Mucosa of gallbladder (tissue), 1 donor: ENCODE measurements at places on chromosomes 4 and X.

- DNase-seq, result no peak
These were observed 173.1 kb upstream of the VCX3A start for GRCh38 chrX:6708041-6708440.

- DNase-seq, result no peak
These were observed 112.7 kb downstream of the ZAR1 start for GRCh38 chr4:48602763-48603162.

- DNase-seq, result no peak
These were observed 197.6 kb downstream of the ANTXR2 start for GRCh38 chr4:79875344-79875899.

DNA sequence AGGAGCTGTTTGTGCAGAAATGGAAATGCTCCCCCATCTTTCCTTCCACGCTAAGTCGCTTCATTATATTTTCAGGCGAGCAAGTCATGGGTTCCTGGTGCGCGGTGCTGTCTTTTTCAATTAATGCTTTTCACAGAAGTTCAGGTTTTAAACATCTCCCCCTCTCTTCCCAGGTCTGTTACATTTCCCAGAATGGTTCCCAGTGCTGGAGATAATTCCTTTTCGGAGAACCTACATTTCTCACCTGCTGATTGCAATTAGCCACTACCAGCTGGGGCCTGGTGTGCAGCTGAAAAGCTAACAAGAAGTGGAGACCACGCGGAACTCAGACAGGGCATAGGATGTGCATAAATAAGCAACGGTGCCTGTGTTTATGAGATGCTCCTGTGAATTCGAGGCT is 217.8 kb downstream of the MID1IP1 start:
- no peak for DNase-seq
